D341Med (cell line): ENCODE measurements at places on chromosomes 5 and 9.

- no peak for DNase-seq
These were observed 13.3 kb upstream of the C5orf15 start for GRCh38 chr5:133981714-133982113.

GRCh38 chr5:135318924-135319323, 80.1 kb downstream of the MACROH2A1 start:
- no peak for DNase-seq

GRCh38 chr5:39465843-39466242, 41.1 kb upstream of the DAB2 start:
- DNase-seq, result no peak

DNA sequence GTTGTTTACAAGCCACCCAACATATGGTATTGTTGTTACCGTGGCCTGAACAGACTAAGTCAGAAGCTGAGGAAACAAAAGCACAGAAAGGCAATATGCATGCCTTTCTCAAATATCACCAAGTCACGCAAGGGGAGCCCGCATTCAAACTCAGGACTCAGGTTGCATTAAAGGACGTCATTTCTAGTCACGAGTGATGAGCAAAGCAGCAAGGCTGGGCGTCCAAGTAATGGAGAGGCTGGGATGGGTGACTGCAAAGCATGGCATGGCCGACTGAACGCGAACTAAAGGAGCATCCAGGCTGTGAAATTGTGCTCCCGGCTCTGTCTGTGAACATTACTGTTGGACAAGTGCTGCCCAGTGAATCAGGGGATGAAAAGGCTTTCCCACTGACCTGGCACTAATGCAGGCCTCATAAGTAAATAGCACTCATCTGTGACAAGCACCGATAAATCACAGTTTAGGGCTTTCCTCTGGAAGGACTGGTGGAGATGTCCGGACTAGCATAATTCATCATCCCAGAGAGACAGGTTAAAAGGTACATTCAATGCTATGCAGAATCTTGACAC, 202.8 kb downstream of the SPOCK1 start:
- no peak for DNase-seq

- DNase-seq, result no peak
These were observed 4.6 kb downstream of the TGFBR1 start for GRCh38 chr9:99109522-99109921.

- DNase-seq, result no peak
These were observed 29.3 kb upstream of the CLPTM1L start for GRCh38 chr5:1374030-1374678.

GRCh38 chr9:130770679-130771442, 64.2 kb upstream of the ABL1 start:
- DNase-seq, result peak; percentile 64

- DNase-seq, result no peak
These were observed 599 bp downstream of the RAD1 start for GRCh38 chr5:34914671-34915138.

- DNase-seq, result no peak
These were observed 317.3 kb upstream of the PDE4D start for GRCh38 chr5:60210810-60211209.

- DNase-seq, result no peak
These were observed 122.0 kb downstream of the WDR70 start for GRCh38 chr5:37501152-37501551.

DNA sequence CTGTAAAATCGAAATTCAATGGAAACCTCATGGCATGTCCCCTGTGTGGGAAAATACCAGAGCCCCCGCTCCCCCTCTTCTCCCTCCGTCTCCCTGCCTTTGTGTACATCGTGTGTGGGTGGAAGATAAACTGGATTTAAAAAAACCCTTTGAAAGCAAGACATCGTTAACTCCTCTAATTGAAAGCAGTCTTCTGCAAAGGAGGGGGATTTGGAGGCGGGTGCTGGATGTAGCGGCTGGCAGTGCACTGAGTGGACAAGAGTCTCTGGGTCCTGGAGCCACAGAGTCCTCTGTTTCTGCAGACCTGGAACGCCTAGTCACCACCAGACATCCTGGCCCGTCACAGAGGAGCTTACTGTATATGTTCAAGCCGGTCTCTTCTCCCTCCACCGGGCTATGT, 169.4 kb downstream of the PAPPA start:
- no peak for DNase-seq

GRCh38 chr9:95903398-95903797, 27.9 kb downstream of the ERCC6L2 start:
- no peak for DNase-seq

DNA sequence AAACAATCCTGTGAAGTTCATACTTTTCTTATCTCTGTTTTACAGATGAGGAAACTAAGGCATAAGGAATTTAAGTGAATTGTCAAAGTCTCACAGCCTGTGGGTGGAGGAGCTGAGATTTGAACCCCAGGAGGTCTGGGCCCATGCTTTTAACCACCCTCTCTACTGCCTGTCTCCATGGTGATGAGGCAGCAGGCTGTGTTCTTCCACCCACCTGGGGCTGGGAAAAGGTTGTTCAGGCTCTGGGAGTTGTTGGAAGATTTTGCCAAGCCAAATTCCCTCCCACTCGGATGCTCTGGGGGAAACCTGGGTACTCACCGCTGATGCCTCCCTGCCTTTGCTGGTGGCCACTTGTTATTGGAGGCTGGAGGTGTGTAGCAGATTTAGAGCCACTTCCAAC, 18.3 kb upstream of the SYNPO start:
- no peak for DNase-seq
